Inflammatory macrophage treated with lipopolysaccharide for 4 hours (primary cell): ENCODE measurements at places on chromosomes 7 and 10.

GRCh38 chr7:124790645-124791044 lies 25.1 kb upstream of the GPR37 start:
- no peak for DNase-seq

DNA sequence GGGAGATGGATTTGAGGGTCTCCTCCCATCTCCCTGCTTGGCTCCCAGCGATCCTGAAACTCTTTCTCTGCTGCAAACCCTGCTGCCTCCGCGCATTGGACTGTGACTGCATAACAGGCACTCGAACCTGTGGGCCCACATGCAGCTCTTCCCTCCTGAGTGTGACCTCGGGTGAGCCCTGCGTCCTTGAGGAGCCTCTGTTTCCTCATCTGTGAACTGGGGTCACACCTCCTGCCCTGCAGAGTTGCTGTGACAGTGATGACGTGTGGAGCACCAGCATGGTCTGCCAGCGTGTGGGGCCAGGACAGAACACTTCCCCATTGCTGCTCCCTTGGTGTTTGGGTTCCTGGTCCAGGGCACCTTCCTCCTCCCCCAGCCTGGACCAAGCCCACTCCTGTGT lies 46.9 kb upstream of the PSMG3 start:
- no peak for DNase-seq

DNA sequence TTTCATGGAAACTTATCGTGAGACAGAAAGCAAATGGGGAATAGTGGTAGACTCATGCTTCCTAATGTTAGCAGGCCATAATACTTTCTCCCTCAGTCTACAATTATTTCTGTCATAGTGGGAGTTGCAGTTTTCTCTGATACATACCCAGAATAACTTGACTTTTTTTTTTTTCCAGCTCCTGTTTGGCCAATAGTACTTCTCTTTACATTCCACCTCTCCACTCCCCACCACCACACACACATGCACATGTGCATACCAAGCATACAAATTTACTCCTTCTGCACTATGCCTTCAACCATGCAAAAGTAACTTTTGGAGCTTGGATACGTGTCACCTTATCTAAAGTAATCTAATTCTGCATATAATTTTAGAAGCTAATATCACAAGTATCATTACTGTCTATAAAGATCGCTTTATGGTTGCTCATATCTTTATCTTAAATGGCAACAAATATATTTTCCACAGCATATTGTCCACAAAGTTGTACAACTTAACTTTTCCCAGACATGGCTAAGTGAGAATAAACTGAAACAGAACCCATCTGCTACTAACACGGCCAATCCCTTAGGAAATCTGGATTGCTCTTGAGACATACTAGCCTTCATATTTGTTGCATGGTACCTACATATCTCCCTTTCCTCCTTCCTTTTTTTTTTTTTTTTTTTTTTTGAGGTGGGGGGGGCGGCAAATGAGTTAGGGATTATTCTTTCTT lies 49.0 kb downstream of the TES start:
- DNase-seq: no peak

- no peak for DNase-seq
Measured at GRCh38 chr7:4449263-4449662, 232.8 kb upstream of the FOXK1 start.

GRCh38 chr10:131485732-131486131 lies 174.2 kb upstream of the TCERG1L start:
- no peak for DNase-seq

GRCh38 chr10:78660446-78661106 lies 408.2 kb upstream of the ZMIZ1 start:
- DNase-seq: no peak

DNA sequence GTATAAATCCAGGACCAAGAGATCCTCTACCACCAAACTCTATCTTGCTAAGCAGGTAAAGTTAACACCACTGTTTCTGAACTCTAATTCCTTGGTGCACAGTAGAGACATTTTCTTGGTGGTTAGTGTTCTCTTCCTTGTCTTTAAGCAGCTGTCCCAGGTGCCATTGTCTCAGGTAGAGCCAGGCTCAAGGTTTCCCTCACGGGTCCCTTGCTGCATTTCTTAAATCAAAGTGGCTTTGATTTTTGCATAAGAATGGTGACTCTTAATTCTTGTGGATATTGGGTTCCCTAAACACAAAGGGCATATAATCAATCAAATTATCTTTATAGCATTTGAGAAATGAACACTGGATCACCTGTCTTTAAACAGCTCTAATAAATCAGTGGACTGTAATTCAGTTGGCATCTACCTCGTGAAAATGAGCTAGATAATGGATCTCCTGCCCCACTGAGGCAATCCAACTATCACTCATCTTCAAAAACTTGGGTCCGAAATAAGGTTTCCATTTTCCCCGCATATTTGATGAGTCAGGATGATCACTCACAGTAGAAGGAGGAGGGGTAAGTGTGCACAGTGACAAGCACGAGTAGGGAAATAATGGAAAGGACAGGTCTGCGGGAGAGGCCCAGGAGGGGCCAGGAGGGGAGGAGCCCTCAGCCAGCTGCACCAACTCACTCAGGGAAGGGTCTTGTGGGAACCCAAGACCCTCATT lies 2.4 kb downstream of the ABCC2 start:
- no peak for DNase-seq

GRCh38 chr7:88165697-88166096 lies 54.1 kb downstream of the SRI start:
- DNase-seq: peak; percentile 76

DNA sequence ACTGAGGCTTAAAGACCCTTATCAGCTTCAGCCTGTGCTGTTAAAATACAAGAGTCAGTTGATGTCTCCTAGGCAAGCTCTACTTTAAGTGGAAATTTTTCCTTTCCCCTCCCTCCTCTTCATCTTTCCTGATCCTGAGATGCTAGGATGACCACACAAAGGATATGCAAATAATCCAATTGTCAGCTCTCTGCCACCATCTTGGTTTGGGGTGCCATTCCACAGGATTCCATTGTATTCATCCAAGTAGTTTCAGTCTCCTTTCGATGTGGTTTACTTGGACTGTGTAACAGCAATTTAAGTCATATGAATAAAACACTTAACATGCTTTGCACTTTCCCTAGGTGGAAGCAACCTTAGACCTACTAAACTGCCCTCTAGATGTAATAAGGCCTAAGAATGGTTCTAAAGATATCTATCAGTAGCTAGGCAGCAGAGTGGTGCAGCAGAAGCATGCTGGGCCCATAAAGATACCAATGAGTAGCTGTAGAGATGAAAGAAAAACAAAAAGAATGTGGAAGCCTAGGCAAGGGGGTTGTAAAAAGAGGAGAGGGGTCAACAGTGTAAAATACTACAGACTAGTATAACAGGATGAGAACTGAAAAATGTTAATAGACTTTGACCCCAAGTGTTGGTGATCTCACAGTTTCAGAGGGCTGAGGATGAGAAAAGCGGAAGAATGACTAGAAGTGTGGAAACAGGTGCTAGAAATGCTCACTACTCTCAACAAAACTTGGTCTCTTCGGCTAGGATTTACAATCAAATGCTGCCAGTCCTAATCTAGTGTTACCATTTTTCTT lies 2.4 kb upstream of the CFAP69 start:
- no peak for DNase-seq

GRCh38 chr10:128875956-128876736 lies 590.9 kb upstream of the MGMT start:
- DNase-seq: peak; percentile 18

DNA sequence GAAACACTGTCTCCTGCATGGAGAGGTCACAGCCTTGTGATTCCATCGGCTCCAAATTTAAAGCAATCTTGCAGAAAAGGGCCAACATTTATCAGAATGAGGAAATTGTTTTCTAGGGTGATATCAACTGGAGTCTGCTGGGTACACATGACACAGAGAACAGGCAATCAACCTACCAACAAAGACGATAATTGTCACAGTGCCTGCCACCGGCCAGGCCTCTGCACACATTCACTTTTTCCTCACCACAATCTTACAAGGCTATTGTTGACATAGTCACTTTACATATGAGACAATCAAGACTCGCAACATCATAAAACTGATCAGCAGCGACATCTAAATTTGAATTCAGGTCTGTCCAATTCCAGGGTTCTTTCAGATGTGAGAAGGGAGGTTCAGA lies 189.4 kb downstream of the KCNMA1 start:
- no peak for DNase-seq

DNA sequence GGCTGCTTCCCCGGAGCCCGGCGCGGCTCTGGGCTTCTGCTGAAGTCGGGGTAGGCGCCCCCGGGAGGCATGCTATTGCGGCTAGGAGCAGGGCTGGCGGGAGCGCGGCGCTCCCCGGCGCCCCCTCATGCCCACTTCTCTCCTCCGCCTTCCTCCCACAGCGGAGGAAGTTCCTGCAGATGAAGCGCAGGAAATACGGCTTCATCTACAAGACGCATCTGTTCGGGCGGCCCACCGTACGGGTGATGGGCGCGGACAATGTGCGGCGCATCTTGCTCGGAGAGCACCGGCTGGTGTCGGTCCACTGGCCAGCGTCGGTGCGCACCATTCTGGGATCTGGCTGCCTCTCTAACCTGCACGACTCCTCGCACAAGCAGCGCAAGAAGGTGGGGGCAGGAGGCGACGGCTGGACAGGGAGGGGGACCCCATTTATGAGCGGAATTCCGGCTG lies 479 bp downstream of the CYP26A1 start:
- DNase-seq: no peak

DNA sequence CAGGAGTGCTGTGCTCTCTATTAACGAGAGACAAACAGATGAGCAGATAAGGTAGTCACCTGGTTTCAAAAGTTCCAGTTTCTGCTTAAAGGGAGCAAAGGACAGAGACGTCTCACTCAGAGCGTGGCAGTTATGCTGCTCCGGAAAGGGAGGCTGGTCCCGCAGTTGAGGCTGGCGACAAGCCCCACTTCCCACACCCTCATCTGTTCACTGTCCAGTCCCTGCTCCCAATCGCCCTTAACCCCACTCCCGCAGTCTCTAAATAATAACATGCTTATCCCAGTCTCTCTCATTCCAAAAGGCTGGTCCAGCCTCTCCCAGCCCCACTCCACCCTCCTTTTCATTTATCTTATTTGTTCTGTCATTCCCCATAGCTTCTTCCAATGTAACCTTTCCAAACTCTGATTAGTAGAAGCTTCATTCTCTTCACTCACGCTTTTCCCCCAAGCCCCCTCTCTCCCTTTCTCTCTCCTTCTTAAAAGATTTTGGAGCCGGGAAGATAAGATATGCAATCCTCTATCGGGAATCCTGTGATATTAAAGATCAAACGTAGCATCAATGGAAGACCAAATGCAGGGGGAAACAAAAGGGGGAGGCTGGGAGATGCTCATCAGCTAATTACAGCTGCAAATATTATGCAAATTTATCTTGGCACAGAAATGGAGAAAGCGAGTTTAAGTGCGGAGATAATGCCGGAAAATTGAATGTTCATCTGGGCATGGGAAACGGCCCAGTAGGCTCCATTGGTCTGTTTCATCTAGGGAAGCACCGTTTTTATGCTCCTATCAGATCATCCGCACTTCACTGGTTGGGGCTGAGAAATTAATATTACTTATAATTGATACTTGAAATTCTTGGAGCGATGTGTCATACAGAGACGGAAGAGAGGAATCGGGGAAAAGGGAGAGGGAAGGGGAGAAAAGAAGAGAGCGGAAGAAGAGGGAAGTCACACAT lies 16.3 kb upstream of the GATA3 start:
- no peak for DNase-seq

DNA sequence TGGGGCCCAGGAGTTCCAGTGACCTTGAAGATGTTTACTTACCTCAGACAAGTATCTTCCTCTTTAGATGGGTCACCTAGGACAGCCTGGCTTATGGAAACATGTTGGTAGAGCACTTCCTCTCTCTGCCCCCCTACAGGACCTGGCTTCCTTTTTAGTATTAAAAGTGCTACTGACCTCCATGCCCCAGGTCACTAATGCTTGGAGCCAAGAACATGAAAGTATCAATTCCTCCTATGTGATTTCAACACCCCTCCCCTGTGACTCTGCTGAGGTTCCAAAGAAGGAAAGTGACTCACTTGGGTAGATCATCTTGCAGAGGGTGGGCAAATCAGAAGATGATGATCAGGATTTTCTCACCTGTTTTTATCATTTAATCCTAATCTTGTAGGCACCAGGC lies 125.3 kb upstream of the CCDC6 start:
- DNase-seq: peak; percentile 94

- DNase-seq: no peak
Measured at GRCh38 chr7:69105092-69105491, 493.2 kb upstream of the AUTS2 start.

- no peak for DNase-seq
Measured at GRCh38 chr7:98300595-98301372, 19.3 kb downstream of the BRI3 start.

- peak; percentile 3 for DNase-seq
Measured at GRCh38 chr7:16460789-16461493, 4.6 kb downstream of the SOSTDC1 start.

DNA sequence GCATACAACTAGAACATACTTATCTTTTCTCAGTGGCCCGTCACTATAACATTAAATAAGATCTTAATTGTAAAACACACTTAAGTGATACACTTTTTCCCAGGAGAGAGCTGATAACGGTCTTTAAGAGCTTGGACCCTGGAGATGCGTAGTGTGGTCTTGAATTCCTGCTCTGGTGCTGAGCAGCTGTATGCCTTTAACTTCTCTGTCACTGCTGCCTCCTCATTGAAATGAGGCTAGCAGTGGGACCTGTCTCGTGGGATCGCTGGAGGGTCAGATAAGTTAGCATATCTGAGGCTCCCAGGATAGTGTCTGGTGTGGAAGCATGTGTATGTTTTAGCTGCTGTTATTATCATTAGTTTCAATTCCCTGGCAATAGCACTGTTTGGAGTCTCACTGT lies 194.9 kb downstream of the SDK1 start:
- DNase-seq: no peak

- no peak for DNase-seq
Measured at GRCh38 chr7:121499624-121500023, 103.5 kb upstream of the FAM3C start.

DNA sequence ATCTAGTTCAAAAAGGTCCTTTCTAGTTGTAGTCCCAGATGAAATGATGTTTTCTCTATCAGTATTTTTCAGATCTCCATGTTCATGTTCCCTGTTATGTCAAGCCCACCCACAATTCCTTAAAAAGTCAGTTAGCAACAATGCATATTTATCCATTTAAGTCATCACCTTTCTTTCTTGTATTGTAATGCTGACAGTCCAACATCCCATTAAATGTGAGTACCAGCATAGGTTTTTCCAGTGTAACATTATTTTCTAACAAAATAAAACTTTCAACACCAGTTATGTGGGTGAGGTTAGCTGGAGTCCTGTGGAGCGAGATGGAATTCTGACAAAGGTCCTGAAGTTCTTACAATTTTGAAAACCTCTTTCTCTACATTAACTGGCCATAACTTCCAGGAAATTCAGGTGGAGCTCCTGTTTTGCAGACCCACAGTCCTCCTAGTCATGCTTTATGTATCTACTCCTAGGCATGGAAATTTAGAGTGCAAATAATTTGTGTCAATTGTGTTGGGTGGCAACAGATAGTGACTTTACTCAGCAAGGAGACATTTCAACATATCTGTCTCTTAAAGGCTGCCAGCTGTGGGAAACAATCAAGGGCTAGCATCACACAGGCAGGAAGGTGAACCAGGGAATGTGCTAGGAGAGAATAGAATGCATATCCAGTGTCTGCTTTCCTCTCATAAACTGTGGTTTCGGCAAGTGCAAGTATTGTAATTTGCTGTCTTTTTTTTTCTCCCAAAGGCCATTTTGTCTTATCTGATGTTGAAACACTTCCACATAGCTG lies 162.6 kb downstream of the MTERF1 start:
- no peak for DNase-seq

GRCh38 chr10:59243611-59244195 lies 67.3 kb downstream of the PHYHIPL start:
- no peak for DNase-seq
